ENCODE measurements at places on chromosomes 1 and 21.

GRCh38 chr1:955474-955873, 3.6 kb downstream of the NOC2L start:
- DNase-seq, result no peak

DNA sequence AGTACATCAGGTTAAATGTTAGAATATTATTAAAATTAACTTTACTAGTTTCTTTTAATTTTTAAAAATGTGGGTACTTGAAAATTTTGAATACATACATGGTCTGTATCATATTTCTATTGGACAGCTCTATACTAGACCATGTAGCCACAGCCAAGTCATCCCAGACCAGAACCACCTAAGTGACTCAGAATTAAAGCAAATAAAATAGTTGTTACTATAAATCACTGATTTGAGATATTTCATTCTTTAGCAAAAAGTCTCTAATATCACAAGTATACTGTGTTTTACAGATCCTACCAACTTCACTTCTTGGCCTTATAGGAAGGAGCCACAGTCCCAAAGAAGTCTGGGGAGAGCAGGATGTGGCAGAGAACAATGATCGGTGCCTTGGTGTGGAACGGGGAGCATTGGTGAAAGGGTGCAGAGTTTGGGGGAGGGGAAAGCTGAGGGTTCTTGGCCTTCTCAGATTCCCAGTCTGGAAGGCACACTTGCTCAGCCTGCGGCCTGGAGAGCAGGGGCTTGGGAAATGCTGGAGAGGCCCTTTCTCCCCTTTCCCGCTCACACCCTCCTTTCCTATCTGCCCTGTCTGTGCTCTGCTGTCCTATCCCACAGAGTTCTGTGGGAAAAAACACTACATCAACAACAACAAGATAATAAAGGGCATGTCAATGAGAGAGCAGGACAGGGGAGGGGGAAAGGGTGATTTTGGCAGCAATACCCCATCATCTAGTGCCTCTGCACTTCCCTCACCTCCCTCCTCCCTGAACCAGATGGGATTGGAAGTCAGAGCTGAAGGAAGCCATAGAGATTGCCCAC, 122.1 kb downstream of the NGF start:
- no peak for DNase-seq

GRCh38 chr1:17539477-17540254, at the start of gene ARHGEF10L:
TSS of gene ARHGEF10L (plus strand) at chr1:17539698. CDS start at chr1:17580596, 40,898 bp downstream.
- DNase-seq, result no peak

- no peak for DNase-seq
Observed at GRCh38 chr1:191839891-191840290, 318.4 kb upstream of the RGS18 start.

- no peak for DNase-seq
Observed at GRCh38 chr1:93322349-93322748, 23.4 kb upstream of the DR1 start.

- no peak for DNase-seq
Observed at GRCh38 chr21:18917622-18918021, 514.0 kb upstream of the TMPRSS15 start.

- no peak for DNase-seq
Observed at GRCh38 chr21:35394634-35395369, 345.7 kb upstream of the RUNX1 start.

DNA sequence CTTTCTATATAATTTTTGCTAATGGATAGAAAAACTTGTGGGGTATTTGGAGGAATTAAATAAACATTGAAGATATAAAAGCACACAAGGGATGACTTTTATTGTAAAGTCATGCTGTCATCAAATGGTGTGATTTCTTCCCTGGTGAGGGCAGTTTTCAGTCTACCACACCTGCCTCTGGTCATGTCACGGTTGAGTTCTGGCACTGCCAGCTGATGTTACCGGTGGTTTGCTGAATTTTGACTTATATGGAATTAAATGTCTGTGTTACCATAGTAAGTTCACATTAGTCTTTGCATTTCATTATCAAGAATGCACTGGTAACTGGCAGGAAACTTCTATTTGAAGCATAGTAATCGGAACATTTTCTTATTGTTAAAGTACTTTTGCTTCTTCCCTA, 13.4 kb downstream of the S1PR1 start:
- DNase-seq, result no peak

- peak; percentile 11 for DNase-seq
Observed at GRCh38 chr1:62784509-62785365, 805 bp downstream of the ATG4C start.

GRCh38 chr1:63787875-63788274, 14.1 kb downstream of the ROR1 start:
- DNase-seq, result no peak

- DNase-seq, result peak; percentile 29
Observed at GRCh38 chr1:35220976-35221375, 28.0 kb upstream of the SFPQ start.

- no peak for DNase-seq
Observed at GRCh38 chr1:118739501-118739900, 248.6 kb downstream of the TBX15 start.

DNA sequence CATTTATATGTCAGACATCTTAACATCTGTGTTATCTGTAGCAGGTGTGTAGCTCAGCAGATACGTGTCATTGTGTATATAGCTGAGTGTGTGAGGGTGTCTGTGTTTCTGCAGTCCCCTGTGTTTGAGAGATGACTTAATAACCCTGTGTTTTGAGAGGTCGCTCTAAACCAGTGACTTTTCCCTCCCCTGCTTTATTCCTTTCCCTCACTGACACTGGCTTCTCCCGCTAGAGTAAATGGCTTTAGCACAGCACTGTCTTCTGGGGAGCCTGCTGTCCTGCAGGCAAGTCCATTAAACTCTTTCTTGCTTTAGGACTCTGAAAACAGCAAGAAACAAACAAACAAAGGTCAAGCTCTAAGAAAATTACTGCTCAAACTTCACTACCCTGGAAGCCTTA, 53.0 kb downstream of the VANGL1 start:
- DNase-seq, result no peak

All from CD4-positive, alpha-beta T cell treated with Interleukin-4 for 4 hours (primary cell).